Neural progenitor cell (in vitro differentiated cells): ENCODE measurements at places on chromosomes 5 and 9. TPM values are rescaled to one million over a fixed set of nuclear protein-coding genes. Genes with fewer than 3 reads are reported as not detected.

- DNase-seq = no peak
Observed at GRCh38 chr5:40477856-40478546, 201.7 kb upstream of the PTGER4 start.

GRCh38 chr5:173514661-173515060, 101.8 kb downstream of the BOD1 start:
- DNase-seq = no peak

- no peak for DNase-seq
Observed at GRCh38 chr5:171569065-171569712, 149.7 kb downstream of the FGF18 start.

DNA sequence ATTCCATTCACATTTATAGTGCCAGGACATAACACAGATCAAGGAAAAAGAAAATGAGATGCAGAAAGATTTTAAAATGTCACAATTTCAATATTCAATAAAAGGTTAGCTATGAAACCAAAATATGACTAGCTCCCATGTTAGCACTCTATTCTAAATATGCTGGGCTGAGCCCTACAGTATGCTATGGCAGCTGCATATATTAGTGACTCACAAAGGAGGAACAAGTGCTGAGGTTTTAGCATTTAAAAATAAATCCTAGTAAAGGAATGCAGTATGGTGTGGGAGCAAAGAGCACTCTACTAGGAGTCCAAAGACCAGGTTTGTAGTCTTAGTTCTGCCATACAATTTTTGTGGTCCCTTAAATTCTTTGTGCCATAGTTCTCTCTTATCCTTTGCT, 118.4 kb downstream of the OXCT1 start:
- DNase-seq = no peak

- DNase-seq = no peak
Observed at GRCh38 chr9:81559709-81560108, 129.6 kb downstream of the TLE1 start.

GRCh38 chr9:6938873-6939272, 181.1 kb downstream of the KDM4C start:
- no peak for DNase-seq

The SH3TC2 gene
- 0.12 and 0.69 TPM in 2 replicates for total RNA-seq

The SPINK6 gene
- not detected in 2 replicates for total RNA-seq

The BTNL9 gene
- 0.24 and 0.56 TPM in 2 replicates for total RNA-seq
